Neuronal stem cell (in vitro differentiated cells): ENCODE measurements at places on chromosomes 3 and 15.

- DNase-seq: no peak
- no peak overlapping the region for H3K4me3 ChIP-seq
- H3K27ac ChIP-seq: no peak overlapping the region
- no peaks in the 10 kb centered on the region for H3K36me3 ChIP-seq
- H3K27me3 ChIP-seq: no peaks in the 10 kb centered on the region
Observed at GRCh38 chr3:113557374-113557773, 25.0 kb downstream of the SIDT1 start.

GRCh38 chr15:62325597-62325996 lies 160.5 kb upstream of the C2CD4B start:
- DNase-seq: no peak
- H3K36me3 ChIP-seq: no peaks in the 10 kb centered on the region
- peaks cover 2% of the 10 kb centered on the region for H3K4me1 ChIP-seq
- no peak overlapping the region for H3K4me3 ChIP-seq
- H3K27ac ChIP-seq: no peak overlapping the region

- H3K4me3 ChIP-seq: no peak overlapping the region
- no peaks in the 10 kb centered on the region for H3K36me3 ChIP-seq
- no peak for DNase-seq
Observed at GRCh38 chr15:33098094-33099058, 96.1 kb downstream of the FMN1 start.

GRCh38 chr15:59200560-59200959 lies 6.1 kb upstream of the LDHAL6B start:
- H3K4me1 ChIP-seq: no peaks in the 10 kb centered on the region
- H3K27me3 ChIP-seq: no peaks in the 10 kb centered on the region
- peaks cover 48% of the 10 kb centered on the region for H3K36me3 ChIP-seq
- no peak for DNase-seq

DNA sequence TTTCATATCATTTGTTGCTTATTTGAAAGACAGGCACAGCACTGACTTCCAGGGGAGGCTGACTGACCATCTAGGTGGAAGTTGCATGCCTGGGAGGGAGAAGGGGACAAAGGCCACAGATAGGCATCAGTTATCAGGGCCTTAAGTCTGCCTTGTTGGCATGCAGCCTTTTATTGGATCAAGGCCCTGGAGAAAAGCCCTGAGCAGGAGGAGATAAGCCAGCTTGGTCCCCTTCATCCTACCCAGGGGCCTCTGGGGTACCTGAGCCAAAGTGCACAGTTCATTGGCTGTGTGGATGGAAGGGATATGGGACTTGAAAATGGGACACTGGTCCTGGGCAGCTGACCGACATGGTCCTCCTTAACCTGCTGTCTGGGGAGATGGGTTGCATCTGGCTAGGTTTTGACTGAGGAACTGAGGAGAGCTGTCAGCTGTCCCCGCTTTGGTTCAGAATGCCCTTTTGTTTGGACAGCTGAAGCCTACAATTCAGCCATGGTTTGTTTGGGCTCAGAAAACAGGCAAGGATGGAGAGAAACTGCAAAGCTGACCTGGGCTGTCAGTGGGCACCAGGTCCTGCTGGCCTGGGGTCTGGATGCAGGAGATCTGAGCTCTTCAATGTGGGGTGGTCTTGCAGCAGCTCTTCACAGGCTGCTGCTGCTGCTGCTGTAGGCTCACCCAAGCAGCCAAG lies 60.0 kb downstream of the FLNB start:
- no peak overlapping the region for H3K27ac ChIP-seq
- no peaks in the 10 kb centered on the region for H3K36me3 ChIP-seq
- peaks cover 3% of the 10 kb centered on the region for H3K4me1 ChIP-seq

DNA sequence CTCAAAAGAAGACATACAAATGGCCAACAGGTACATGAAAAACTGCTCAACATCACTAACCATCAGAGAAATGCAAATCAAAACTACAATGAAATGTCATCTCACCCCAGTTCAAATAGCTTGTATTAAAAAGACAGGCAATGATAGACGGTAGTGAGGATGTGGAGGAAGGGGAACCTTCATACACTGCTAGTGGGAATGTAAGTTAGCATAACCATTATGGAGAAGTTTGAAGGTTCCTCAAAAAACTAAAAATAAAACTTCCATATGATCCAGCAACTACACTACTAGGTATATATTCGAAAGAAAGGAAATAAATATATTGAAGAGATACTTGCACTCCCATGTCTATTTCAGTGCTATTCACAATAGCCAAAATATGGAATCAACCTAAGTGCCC lies 62.8 kb upstream of the PPARG start:
- H3K4me1 ChIP-seq: no peaks in the 10 kb centered on the region
- H3K4me3 ChIP-seq: no peak overlapping the region
- no peaks in the 10 kb centered on the region for H3K27me3 ChIP-seq
